Subcutaneous preadipocyte (primary cell): ENCODE measurements at places on chromosomes 16 and 17. TPM values are rescaled to one million over a fixed set of nuclear protein-coding genes. Genes with fewer than 3 reads are reported as not detected.

The TLCD1 gene
- 3.1 and 4.0 TPM in 2 replicates for total RNA-seq

The TUBB3 gene
- 248 and 348 TPM in 2 replicates for total RNA-seq

The KCNJ12 gene
- total RNA-seq, result 0.39 and 1.8 TPM in 2 replicates

The OSGIN1 gene
- 3.1 and 3.3 TPM in 2 replicates for total RNA-seq
